Testis (tissue), 5 donors: ENCODE measurements at places on chromosomes 16 and 17. TPM values are rescaled to one million over a fixed set of nuclear protein-coding genes. Genes with fewer than 3 reads are reported as not detected.

- H3K27me3 ChIP-seq = no peaks in the 10 kb centered on the region
- no peak overlapping the region for H3K27ac ChIP-seq
- H3K4me3 ChIP-seq = no peak overlapping the region
These were observed 42.0 kb upstream of the KSR1 start for GRCh38 chr17:27414271-27414670.

DNA sequence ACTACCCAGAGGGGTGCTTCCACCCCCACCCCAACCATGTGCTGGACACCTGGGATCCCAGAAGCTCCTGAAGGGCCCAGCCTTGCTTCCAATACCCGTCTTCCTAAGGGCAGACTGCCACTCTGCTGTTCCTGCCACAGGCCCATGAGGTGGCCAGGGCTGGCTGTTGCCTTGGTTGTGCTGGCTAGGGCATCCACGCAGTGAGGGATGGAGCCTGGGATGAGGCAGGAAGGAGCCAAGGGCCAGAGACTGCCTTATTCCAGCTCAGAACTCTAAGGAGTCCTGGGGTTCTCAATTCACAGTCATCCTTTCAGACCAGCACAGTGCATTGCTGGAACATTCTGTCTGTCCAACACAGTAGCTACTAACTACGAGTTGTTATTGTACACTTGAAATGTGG, 37.8 kb downstream of the BCO1 start:
- no peaks in the 10 kb centered on the region for H3K27me3 ChIP-seq
- no peaks in the 10 kb centered on the region for H3K36me3 ChIP-seq
- H3K4me3 ChIP-seq = no peak overlapping the region

DNA sequence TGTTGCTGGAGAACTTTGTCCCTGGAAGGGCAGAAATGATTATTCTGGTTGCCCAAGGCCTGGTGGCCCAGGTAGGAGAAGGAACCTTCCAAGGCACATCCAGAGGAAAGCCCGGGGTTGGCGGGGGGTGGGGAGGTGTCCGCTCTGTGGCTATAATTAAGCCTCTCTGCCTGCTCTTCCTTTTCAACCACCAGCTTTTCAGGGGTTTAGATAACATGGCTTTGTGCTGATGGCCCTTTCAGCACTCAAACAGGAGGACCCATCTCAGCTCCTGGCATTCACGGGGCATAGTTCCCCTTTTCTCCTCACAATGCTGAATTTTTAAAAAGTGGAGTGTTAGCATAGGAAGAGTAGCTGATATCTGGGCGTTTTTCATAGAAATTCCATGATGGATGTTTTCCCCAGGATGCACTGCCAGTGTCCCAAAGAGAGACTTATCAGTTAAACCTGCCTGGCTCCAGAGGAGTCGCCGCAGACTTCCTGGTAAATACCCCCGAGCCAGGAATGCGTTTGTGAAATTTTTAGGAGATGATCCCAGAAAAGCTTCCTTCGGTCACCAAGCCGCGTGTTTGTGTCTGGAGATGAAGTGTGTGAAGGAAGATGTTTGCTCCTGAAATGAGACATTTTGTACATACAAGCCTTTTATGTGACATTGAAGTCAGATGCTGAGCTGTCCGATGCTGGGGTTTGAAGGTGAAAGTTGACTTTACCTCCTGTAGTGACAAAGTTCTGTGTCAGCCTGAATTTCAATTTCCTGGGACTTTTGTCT, 188.5 kb downstream of the MSI2 start:
- DNase-seq = no peak
- H3K4me3 ChIP-seq = no peak overlapping the region
- H3K36me3 ChIP-seq = no peaks in the 10 kb centered on the region
- no peak overlapping the region for H3K27ac ChIP-seq

DNA sequence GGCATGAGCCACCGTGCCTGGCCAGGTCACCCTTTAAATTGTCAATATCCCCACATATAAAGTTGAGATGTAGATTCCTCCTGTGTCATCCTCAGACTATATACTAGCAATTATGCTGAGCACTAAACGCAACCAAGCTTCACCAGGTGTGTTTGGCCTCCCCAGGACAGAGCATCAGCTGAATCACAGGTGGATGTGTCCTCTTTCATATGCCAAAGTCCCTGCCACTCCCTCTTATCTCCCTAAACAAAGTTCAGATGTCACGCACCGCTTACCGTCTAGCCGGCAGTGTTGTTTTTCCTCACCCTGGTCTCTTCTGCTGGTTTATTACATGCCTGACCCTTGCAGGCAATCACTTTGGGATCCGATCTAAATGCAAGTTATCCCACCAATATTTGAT, 43.8 kb upstream of the ARHGAP44 start:
- H3K4me3 ChIP-seq = no peak overlapping the region
- no peaks in the 10 kb centered on the region for H3K27me3 ChIP-seq
- no peak for DNase-seq
- no peaks in the 10 kb centered on the region for H3K36me3 ChIP-seq
- H3K27ac ChIP-seq = no peak overlapping the region
- H3K4me1 ChIP-seq = peaks cover 6% of the 10 kb centered on the region

The SDR42E2 gene
- total RNA-seq = 0.31 TPM

The CLDN6 gene
- total RNA-seq = 0.74 TPM

The DNAH2 gene
- 11.7 TPM for total RNA-seq

The EVPLL gene
- 2.7 TPM for total RNA-seq

The ZNF594 gene
- 31.3 TPM for total RNA-seq

The CARD14 gene
- total RNA-seq = 3.5 TPM
